GM13976 (cell line): ENCODE measurements at places on chromosomes 16 and 17.
A peak's percentile ranks its signal among the peaks of the same experiment; 100 is the strongest.

GRCh38 chr17:696369-696768, 18.3 kb downstream of the VPS53 start:
- DNase-seq: no peak

DNA sequence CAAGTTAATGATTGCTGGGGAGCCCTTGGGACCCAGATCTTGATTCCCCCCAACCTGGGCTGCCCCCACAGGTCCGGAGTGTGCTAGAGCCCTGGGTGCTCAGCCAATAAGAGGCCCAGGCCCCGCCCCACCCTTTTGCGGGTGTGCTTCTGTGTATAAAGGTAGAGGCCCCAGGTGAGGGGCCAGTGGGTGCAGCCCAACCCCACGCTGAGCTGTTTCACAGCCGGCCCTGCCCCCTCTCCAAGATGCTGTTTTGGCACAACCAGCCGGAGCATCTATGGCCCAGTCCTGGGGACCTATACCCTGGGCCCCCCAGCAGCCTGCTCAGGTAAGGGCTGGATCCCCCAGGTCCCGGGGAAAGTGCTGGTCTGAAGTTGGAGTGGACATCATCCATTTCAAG, 11.8 kb upstream of the STAC2 start:
- no peak for DNase-seq

- DNase-seq: no peak
Measured at GRCh38 chr16:9107025-9107970, 15.9 kb downstream of the HAPSTR1 start.

GRCh38 chr16:20931066-20931600, 30.6 kb downstream of the LYRM1 start:
- no peak for DNase-seq

- no peak for DNase-seq
Measured at GRCh38 chr17:21125862-21126261, 902 bp upstream of the DHRS7B start.

- DNase-seq: no peak
Measured at GRCh38 chr17:79552405-79552804, 58.4 kb downstream of the RBFOX3 start.

DNA sequence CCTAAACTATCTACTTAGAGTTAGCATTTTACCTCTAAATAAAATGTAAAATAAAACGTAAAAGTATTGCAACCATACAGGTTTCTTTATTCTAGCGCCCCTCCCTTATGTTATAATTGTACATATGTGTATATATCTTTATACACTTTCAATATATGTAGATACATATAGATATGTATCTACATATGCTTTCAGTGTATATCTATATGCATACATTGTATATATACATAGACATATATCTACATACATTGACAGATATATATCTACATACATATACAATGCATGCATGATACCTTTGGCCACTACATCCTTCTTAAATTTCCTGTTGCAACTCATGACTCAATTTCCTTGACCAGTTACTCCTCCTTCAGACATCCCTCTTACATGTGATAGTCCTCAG, 16.7 kb downstream of the BPTF start:
- no peak for DNase-seq

- peak; percentile 92 for DNase-seq
Measured at GRCh38 chr16:89093602-89094251, at the start of gene ACSF3. Gene ACSF3 (plus strand): TSS chr16:89093852. CDS start chr16:89100682, 6,830 bp downstream.

DNA sequence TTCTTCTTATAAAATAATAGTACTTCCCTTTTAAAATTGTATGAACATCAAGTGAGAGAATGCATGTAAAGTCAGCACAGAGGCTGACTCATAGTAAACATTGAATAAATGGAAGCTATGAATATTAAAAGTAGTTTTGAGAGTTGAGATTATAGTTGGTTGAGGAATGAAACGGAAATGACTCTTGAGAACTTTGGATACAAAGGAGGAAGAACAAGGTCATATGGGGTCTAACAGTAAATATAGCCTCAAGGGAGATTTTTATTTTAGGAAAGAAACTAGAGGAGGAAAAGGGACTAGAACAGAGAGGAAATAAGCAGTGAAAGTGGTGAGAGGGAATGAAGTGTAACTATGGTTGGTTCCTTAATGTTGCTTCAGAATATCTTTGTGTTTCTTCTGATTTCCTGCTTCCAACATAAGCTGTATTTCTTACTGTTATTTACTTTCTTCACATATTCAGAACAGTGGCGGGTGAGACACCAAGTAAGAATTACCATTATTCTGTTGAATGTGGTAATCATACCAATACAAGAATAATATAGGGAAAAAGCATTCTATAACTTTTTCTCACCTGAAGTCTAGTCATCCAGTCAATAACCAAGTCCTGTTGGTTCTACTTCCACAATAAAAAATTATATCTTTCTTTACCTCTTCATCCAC, 165.1 kb downstream of the CHD9 start:
- no peak for DNase-seq

- no peak for DNase-seq
Measured at GRCh38 chr16:50297301-50298074, 31.1 kb downstream of the ADCY7 start.

DNA sequence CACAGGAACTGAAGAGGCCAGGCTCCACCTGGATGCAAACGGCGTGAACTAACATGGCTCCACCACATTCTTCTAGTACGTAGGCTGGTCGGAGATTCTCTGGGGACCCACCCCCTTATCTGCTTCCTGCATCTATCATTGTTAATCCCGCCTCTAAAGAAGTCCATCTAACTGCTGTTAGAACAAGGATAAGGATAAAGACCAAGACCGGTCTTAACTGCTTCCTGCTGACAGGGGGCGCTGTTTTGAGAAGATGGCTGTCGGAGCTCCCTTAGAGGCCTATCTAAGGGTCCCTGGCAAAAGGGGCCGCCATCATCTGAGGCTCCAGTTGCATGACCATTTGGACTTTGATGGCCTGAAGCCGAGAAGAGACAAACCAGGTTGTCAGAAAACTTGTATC, 25.8 kb upstream of the TNFSF12 start:
- DNase-seq: peak; percentile 33

GRCh38 chr17:41652461-41652970, 28.1 kb upstream of the KRT17 start:
- DNase-seq: no peak

DNA sequence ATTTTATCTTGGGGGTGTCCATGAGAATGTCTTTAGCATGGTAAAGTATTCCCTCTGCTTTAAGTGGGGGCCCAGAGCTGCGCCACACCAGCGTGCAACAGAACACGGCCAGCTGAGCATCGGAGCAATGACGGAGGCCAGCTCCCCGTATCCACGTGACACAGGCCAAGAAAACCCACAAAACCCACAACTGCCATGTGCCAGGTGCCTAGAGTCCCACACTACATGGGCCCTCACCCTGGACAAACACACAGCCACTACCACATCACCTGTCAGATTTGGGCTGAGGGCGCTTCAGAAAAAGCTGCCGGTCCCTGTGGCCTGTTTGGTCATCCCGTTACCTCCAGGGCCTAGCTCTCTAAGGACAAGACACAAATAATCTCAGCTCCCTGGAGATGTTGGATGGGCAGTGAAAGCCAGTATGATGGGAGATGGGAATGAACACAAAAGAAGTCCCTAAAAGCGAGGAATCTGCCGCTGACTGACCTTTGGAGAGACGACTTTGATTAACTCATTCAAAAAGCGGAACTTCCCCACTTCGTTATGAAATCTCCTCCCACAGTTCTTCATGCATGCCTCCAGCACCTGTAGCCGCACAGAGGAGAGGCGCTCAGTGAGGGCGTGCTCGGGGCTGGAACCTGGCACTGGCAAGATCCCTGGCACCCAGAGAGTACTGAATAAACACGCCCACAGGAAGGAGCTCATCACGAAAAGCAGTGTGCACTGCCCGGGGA, 17.1 kb downstream of the GGA3 start:
- DNase-seq: peak; percentile 78

- peak; percentile 97 for DNase-seq
Measured at GRCh38 chr16:67872631-67873434, at the start of gene EDC4. Gene EDC4 (plus strand): TSS chr16:67873052. CDS start chr16:67873262, 210 bp downstream.

GRCh38 chr17:4017377-4017776, 53.1 kb upstream of the ATP2A3 start:
- no peak for DNase-seq

GRCh38 chr16:23788685-23789084, 33.9 kb downstream of the CHP2 start:
- DNase-seq: no peak

- no peak for DNase-seq
Measured at GRCh38 chr16:11340710-11341109, 4.5 kb upstream of the RMI2 start.

GRCh38 chr17:39036009-39036408, 68.8 kb upstream of the FBXO47 start:
- no peak for DNase-seq

DNA sequence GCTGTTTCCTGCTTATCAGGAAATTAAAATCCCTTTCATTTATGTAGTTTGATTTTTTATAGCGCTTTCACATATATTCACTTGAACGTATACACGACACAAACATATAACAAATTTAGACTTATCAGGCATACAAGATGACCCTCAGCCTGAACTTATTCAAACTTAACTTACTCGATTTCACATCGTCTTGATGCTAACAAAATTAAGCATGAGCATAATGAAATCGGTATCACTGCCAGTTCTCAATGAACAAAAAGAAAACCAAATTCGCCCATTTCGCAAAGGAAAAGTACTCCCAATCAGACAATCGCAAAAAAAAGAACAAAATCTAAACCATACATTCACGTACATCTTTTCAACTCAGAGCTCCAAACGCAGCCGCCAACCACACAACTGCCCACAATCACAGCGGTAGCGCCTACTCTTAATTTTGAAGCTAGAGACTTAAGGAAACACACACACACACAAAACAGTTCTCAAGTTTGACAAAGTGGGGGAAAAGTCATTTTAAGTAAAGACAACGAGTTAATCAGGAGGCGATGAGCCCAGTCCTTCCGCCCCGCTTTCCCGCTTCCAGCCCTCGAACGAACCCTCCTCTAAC, 1.1 kb downstream of the GJC1 start:
- no peak for DNase-seq

GRCh38 chr16:4888428-4889135, 41.3 kb downstream of the UBN1 start:
- no peak for DNase-seq

DNA sequence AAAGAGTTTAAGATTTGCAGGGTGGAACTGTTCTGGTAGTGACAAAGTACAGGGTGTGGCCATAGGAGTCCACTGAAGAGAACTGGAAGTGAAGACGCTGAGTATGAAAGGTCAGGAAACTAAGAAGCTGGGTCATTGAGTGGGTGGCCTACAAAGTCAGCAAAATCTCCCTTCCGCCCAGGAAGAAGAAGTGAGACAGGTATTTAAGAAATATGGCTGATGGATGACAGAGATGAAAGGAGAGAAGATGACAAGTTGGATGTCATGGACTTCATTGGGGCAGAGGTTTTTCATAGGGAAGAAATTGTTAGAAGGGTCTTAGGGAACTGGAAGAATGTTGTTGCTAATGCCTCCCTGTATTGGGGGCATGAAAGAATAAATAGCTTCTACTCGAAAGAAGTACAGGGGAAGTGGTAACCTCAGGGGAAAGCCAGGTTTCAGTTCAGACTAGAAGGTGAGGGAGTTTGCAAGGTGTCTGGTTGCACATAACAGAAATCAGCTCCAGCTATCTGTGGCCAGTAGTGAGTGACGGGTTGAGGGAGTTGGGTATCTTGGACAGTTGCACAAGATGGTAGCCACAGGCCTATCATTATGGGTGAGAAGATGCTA, 33.6 kb upstream of the MED13 start:
- DNase-seq: peak; percentile 72

DNA sequence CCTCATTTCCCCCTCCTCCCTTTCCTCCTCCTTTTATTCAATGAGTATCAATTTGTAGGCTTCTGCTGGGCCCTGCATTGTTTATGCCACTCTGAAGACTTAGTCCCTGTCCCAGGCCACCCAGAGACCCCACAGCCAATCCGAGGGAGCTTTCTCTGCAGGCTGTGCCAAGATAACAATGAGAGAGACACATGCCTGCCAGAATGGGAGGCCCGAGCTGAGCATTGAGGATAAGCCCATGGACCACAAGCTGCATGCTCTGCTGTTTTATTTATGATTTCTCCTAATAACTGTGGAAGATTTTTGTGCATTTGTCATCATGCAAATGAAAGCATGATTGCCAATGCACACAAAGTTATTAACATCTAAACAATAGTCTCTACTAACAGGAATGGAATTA, 3.0 kb downstream of the RCVRN start:
- DNase-seq: no peak

- DNase-seq: no peak
Measured at GRCh38 chr17:46157443-46158062, 35.7 kb downstream of the KANSL1 start.

- peak; percentile 39 for DNase-seq
Measured at GRCh38 chr17:70365091-70365583, 195.8 kb downstream of the KCNJ2 start.

DNA sequence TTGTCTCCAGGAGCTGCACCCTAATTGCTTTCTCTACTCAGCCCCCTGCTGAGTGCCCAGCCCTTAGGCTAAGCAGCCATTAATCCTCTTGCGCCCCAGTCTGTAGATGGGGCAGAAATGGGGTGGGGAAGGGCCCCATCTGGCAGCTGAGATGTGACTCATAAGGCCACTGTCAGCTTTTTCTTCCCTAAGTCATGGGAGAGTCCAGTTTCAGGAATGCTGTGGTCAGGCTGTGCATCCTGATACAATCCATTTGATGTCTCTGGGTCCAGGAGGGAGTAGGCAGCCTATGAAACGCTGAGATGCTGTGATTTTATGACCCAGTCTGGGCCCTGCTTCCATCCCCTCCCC, 12.3 kb downstream of the PLXDC1 start:
- DNase-seq: no peak

- DNase-seq: no peak
Measured at GRCh38 chr17:42016411-42016831, 818 bp downstream of the DNAJC7 start.

DNA sequence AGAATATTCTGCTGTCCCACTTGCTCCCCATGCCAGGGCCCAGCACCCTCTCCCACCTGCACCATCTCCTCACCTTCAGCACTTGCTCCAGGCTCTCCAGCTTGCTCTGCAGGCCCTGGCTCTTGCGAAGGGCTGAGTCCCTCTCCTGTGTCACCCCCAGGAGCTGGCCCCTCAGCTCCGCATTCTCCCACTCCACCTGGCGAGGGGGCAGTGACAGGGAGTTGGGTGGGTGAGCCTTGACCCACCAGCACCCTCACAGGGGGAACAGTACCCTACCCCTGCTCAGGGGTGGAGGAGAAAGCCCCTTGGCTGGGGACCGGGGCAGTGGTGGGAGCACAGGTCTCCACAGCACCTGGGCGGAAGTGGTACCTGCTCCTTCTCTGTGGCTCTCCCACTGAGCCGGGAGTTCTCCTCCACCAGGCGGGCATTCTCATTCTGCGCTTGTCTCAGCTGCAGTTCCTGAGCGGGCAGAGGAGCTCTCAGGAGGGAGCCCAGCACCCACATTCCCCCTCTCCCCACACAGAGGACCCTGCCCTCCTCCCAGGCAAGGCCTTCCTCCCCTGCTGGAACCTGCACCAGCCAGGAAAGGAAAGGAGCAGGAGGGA, 5.9 kb downstream of the TSPOAP1 start:
- no peak for DNase-seq

GRCh38 chr16:82456683-82457082, 170.1 kb upstream of the CDH13 start:
- peak; percentile 68 for DNase-seq

GRCh38 chr16:24308200-24308599, 52.1 kb downstream of the CACNG3 start:
- no peak for DNase-seq

GRCh38 chr16:88784074-88784855, 755 bp downstream of the PIEZO1 start:
- DNase-seq: peak; percentile 72
